Effector memory CD4-positive, alpha-beta T cell (primary cell): ENCODE measurements at places on chromosomes 2 and 18.

DNA sequence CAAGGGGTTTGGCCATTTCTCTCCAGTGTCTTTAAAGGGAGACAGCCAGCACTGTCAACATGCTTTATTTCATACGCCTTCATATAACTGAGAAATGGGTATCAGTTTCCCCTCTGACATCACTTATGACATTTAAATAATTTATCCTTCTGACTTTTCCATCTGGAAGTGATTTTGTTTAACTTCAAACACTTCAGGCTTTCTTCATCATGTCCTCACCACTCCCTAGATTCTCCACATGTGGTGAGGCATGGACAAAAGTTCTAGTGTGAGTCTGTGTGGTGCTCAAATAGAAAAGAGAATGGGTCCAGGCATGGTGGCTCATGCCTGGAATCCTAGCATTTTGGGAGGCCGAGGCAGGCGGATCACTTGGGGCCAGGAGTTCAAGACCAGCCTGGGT, 158.6 kb downstream of the TXNL1 start:
- DNase-seq, result no peak

GRCh38 chr2:27261241-27261925, 1.5 kb downstream of the SLC30A3 start:
- no peak for DNase-seq

DNA sequence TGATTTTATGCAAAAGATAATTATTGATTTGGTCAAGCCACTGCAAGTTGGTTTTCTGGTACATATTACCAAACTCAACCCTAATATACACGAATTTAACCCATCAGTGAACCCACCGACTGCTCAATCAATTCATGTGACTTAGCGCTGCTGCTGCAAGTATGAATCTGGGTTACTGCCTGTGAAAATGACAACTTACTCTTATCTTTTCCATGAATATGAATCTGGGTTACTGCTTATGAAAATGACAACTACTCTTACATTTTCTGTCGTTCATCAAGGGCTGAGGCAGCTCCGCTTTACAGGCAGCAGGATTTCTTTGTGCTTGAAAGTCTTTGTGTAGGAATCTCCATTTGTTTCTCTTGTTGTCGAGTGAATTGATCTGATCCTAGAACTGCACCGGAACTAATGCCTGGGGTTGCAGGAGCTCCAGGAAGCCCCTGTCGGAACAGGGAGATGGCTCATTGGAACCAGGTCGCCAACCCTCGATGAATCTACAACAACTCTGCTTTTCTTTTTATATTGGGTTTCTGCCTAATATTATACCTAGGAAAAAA, 22.1 kb upstream of the ALKAL2 start:
- DNase-seq, result no peak

GRCh38 chr2:216352653-216353270, 19.5 kb downstream of the MARCHF4 start:
- no peak for DNase-seq

- no peak for DNase-seq
Observed at GRCh38 chr2:152477347-152478092, 142.5 kb downstream of the FMNL2 start.

- no peak for DNase-seq
Observed at GRCh38 chr2:143159486-143159840, 30.2 kb downstream of the ARHGAP15 start.

DNA sequence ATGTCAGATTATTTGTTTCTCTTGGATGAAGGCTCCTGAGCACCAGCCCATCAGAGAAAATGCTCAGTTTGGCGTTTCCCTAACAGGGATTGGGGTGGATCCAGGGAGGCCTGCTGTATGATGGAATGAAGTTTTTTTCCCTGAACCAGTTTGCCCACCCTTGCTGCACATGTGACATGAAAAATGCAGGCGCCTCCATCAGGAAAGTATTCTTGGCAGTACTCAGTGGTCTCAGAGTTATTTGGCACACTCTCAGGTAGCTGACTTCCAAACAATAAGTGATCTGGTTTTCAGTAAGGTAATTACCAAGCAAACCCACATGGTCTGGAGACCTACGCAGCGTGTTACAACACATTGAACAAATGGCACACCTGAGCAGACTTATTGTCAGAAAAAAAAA, 254.9 kb downstream of the PAX3 start:
- DNase-seq, result no peak

DNA sequence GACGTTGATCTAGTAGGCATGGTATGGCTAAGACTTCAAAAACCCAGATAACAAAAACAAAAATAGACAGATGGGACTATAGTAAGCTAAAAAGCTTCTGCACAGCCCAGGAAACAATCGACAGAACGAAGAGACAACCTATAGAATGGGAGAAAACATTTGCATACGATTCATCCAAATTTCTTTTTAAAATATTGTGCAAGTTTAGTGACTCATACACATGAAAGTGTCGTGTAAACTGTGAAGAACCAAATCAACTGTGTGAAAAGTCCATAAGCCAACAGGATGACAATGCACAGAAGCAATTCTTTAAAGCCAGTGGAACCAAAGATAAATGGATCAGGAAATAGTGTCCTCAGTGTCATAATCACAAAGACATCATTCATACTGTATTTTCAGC, 671.1 kb downstream of the RNF144A start:
- no peak for DNase-seq
